ENCODE measurements at places on chromosomes 2 and 18. TPM values are rescaled to one million over a fixed set of nuclear protein-coding genes. Genes with fewer than 3 reads are reported as not detected.

PAPOLG gene
- 19.7 TPM for total RNA-seq

C2orf80 gene
- total RNA-seq, result not detected

CRYBA2 gene
- not detected for total RNA-seq

CHRND gene
- not detected for total RNA-seq

UGT1A4 gene
- total RNA-seq, result not detected

GPR75 gene
- 3.7 TPM for total RNA-seq

TXNDC2 gene
- total RNA-seq, result not detected
